ENCODE measurements at places on chromosomes 2 and 18.

- no peak for DNase-seq
Measured at GRCh38 chr2:207802650-207803049, 32.9 kb upstream of the FZD5 start.

GRCh38 chr18:22503803-22504202 lies 86.1 kb upstream of the CTAGE1 start:
- DNase-seq, result no peak

- peak; percentile 47 for DNase-seq
Measured at GRCh38 chr2:100262555-100263320, 59.6 kb downstream of the LONRF2 start.

DNA sequence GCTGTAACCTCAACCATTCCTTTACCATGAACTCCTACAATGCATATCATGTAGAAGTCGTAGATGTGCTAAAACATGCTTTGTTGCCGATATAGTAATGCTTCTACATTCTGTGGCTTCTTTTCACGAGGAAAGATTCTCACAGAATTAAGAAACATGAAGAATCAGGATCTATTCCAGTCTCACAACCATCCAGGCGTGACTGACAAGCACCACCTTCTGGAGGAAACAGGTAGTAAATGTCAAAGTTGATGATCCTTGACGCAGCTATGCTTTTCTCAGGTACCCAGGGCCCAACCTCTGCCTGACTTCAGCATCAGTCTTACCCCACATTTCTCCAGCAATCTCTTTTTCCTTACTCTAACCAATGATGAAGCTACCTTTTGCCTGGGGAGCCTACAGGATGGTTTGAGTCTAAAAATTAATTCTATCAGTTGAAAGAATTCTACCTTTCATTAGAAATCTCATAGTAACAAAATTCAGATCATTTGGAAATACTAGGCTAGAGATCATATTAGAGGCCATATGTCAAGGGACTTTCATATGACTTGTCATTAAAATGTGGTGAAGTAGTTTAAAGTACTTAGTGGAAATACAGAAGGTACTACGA lies 123.3 kb upstream of the RND3 start:
- peak; percentile 34 for DNase-seq

GRCh38 chr18:58429442-58429841 lies 199.4 kb downstream of the ALPK2 start:
- no peak for DNase-seq

- peak; percentile 80 for DNase-seq
Measured at GRCh38 chr2:112621790-112622527, 23.8 kb upstream of the SLC20A1 start.

- DNase-seq, result no peak
Measured at GRCh38 chr2:205713086-205713485, 30.8 kb downstream of the NRP2 start.

- no peak for DNase-seq
Measured at GRCh38 chr2:71552356-71552755, 99.0 kb downstream of the DYSF start.

- DNase-seq, result no peak
Measured at GRCh38 chr2:64610316-64610855, 43.3 kb downstream of the SERTAD2 start.

DNA sequence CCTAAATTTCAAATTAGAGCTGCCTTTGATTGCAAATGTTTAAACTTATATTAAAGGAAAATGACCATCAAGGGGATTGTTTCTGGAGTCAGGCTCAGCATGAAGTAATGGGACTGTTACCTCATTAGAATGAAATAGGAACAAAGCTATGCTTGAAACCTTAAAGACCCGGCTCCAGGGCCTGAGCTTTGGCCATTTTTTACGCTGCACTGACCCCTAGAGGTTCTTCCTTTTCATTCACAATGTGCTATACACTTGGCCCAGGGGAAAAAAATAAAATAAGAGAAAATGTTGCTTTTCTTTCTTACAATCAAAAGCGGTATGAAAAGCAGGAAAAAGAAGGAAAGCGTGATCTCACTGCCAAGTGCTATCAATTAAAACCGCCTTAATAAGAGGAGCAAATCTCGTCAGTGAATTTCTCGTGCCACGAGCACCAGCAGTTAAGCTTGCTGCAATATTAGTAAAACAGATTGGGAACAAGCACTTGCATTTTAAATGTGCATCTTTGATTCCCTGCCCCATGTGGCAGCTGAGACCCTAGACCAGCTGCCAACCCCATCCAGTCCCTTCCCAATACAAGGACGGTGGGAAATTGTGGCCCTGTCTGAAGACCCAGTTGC lies 96.6 kb downstream of the MBD2 start:
- DNase-seq, result peak; percentile 22

DNA sequence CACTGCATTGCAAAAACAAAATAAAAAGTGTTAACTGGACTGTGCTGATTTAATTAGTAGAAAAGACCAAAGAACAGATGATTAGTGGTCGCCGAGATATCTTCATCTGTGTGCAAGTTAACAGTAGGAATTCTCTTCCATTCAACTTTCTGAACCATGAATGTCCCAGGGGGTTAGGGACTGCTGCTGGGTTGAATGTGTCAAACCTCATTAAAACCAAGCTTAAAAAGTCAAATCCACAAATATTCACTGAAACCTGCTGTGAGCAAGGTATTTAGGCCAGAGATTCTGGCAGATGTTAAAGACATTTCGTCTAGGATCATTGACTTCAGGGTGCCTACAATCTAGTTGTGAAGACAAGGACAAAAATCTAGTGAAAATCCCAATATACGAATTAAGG lies 58.7 kb downstream of the STPG4 start:
- no peak for DNase-seq

GRCh38 chr2:31266804-31267203 lies 32.9 kb downstream of the EHD3 start:
- DNase-seq, result no peak

GRCh38 chr2:196592911-196593881 lies 46.3 kb upstream of the CCDC150 start:
- no peak for DNase-seq

GRCh38 chr2:189474526-189474925 lies 33.3 kb downstream of the WDR75 start:
- DNase-seq, result no peak

DNA sequence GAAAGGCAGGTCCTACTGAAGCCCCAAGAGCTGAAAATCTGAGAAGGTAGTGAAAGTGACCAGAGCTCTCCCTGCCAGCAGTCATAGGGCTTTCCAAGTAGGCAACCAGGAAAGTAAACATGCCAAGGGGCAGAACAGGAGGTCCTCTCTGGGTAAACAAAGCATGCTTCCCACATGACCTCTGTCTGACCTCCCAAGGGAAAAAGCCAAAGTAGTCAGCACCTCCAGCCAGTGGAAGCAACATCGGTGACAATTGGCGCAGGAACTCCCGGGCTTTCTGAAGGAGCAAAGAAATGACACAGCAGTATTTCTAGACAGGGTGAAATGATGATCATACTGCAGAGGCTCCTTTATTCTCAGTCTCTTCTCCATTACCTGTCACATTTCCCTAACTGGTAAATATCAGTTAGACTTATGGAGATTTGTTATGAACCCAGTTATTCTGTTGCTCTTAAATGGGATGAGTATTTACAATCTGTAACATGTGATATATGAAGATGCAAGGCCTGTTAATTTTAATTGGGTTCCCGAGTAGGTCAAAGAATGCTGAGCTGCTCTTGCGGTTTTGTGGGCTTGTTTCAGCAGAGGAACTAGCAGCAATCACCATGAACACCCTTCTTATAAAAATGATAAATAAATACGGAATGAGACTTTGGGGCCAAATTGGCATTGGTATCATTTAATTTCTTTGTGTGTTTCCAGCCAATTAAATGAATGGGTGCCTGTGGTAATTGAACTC lies 321.0 kb downstream of the RND3 start:
- DNase-seq, result no peak

GRCh38 chr2:77434880-77435279 lies 87.3 kb downstream of the LRRTM4 start:
- DNase-seq, result no peak

DNA sequence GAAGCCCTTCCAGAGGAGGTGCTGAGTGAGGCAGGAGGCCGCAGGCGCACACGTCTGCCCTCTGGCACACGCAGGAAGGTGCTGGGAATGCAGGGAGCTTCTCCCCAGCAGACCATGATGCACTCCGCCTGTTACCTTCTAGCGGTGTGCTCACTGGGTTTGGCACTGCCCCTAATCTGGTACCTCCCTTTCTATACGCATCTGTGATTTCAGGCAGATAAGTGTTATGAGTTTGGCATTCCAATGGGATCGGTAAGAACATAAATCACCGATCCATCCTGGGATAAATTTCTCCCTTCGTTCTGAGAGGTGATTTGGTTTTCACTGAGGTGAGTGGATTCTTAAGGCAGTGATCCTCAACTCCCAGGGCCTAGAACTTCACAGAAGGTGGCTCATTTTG lies 34.6 kb downstream of the ODC1 start:
- peak; percentile 75 for DNase-seq

GRCh38 chr18:79684283-79684631 lies 4.7 kb downstream of the CTDP1 start:
- DNase-seq, result no peak

- no peak for DNase-seq
Measured at GRCh38 chr2:30355306-30355705, 91.7 kb upstream of the LCLAT1 start.

- DNase-seq, result no peak
Measured at GRCh38 chr2:10905006-10905861, 6.5 kb upstream of the KCNF1 start.

- peak; percentile 24 for DNase-seq
Measured at GRCh38 chr2:29238497-29238896, 123.3 kb downstream of the CLIP4 start.

GRCh38 chr2:222293660-222294630 lies 4.9 kb downstream of the PAX3 start:
- DNase-seq, result no peak

GRCh38 chr2:157075924-157076323 lies 181.6 kb upstream of the GALNT5 start:
- DNase-seq, result no peak

DNA sequence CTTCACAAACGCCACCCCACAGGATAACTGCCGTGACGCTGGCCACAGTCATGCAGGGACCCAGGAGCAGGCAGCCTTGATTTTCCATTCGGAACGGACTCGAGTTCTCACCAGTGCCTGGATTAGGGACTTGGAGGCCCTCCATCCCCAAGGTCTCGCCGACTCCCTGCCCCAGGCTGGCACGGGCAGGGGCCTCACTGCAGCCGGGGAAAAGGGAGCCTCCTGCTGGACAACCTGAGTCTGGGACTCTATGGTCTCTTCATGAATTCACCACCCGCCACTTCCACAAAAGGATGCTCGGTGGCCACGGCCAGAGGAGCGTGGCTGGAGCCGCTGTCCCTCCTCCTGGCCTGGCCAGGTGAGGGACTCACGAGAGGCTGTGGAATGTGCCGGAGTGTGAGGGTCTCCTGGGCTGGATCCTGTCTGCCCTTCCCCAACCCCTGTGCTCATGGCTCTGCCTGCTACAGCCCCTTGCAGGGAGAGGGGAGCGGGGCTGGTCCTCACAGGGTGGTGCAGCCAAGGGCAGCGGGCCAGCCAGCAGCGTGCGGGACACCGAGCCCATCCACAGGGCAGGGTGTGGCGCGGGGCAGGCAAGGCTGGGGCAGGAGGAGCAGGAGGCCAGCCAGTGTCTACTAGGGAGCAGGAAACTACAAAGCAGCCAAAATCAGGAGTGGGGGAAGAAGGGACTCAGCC lies 42.3 kb downstream of the AQP12A start:
- no peak for DNase-seq

DNA sequence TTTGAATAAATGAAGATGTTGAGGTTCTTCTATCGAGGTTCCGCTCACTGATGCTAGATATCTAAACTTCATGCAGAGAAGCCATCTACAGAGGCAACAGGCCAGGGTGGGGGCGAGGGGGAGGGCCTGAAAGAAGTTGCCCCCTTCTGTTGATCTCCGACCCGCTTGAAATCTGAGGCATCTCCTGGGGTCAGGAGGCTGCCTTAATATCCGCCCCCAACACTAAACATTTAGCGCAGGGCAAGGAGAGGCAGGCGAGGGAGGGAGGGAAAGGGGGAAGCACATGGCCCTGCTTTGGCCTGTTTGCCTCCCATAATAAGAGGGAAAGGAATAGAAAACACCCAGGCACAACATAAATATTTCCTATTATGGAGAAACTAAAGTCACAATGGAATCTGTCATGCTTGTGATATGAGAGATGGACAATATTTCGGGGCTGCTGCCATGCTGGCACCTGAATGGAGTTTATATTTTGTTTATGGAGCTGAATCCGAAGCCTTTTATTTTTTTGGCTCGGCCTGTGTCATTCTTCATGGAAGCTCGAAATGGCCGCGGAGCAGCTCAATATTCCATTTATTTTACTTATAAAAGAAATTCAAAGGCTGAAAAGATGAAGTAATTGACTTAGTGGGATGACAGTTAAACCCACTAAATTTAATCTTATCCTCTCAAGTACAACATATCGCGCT lies 221.1 kb downstream of the INSIG2 start:
- no peak for DNase-seq

DNA sequence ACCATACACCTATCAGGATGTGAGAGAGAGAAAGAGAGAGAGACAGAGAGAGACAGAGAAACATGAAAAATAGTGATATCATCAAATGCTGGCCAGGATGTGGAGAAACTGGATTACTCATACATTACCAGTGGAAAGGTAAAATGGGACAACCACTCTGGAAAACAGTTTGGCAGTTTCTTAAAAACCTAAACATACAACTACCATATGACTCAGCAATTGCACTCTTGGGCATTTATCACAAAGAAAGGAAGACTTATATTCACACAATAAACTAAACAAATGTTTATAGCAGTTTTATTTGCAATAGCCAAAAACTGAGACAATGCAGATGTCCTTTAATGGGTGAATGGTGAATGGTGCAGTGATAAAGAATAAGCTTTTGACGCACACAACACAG lies 29.1 kb downstream of the SLC4A3 start:
- DNase-seq, result peak; percentile 86

- DNase-seq, result no peak
Measured at GRCh38 chr2:128685841-128686496, 367.3 kb upstream of the HS6ST1 start.

DNA sequence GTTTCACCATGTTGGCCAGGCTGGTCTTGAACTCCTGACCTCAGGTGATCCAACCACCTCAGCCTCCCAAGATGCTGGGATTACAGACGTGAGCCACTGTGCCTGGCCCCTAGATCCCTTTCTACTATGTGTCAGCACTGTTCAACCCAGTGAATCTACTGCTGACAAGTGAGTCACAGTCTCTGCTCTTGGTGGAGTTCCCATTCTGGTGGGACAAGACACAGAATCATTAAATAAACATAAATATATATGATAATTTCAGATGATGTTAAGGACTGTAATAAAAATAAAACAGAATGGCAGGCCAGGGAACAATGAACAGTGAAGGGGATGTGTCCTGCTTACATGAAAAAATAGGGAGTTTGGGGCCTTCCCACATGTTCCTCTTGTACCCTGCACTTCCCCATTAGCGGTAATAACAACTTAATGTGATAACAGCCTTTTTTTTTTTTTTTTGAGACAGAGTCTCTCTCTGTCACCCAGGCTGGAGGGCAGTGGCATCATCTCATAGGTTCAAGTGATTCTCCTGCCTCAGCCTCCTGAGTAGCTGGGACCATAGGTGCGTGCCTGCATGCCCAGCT lies 112.2 kb downstream of the CPO start:
- no peak for DNase-seq

- no peak for DNase-seq
Measured at GRCh38 chr2:68548396-68548795, 81.0 kb downstream of the APLF start.

Data from NCI-H226 (cell line).